Esophagus mucosa (tissue), 1 donor: ENCODE measurements at places on chromosomes 5 and 9.

GRCh38 chr5:115180165-115180709 is 10.5 kb upstream of the TRIM36 start:
- no peak for ATAC-seq

- ATAC-seq, result no peak
These were observed 124.9 kb downstream of the MRPS30 start for GRCh38 chr5:44933686-44934085.

DNA sequence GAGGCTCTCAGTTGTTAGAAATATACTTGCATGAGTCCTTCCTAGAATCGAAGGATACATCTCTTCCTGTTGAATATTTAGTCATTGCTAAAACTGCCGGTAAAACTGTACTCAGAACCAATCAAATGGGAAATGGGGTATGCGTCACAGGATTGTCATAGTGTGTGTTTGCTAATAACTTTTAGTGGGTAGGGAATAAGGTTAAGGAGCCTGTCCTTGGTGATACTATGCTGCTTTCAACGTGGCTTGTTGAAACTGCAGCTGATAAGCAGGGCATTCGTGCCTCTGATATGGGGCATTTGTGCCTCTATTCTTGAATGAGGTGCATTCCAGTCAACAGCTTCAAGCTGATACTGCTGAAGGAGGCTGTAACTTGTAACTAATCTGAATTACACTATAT is 26.6 kb downstream of the HABP4 start:
- ATAC-seq, result no peak

DNA sequence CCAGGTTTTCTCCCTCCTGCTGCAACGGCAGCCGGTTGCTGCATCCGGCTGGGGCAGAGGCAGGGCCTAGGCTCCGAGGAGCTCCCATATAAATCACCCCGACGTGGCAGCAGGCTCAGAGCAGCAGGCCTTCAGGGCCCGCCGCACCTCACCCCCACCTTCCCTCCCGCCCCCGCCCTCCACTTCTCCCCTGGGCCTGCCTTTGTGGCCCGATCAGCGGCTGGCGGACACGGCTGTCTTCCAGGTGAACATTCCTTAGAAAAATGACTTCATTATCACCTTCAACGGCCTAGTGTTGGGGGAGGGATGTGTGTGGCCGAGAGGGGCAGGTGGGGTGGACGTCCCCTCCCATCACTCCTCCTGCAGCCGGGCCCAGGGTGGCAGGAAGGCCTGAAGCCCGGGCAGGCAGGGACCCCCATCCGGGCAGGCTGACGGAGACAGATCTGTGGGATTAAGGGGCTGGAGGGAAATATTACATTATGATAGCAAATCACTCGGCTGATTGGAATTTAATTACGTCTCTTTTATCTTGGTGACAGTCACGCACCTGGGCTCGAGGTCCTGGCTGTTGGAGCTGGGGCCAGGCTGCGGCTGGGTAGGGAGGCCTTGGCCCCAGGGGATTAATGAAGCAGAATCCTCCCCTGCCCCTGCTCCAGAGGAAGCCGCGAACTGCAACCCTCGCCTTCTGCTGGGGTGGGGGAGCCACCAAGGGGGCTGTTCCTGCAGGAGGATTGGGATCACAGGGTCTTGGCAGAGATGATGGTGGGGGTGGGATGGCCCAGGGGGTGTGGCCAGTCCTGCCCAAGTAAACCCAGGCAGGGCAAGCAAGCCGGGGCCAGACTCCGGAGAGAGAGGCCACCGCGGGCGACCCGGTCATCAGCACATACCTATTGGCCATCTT is 38.4 kb upstream of the RXRA start:
- ATAC-seq, result no peak

DNA sequence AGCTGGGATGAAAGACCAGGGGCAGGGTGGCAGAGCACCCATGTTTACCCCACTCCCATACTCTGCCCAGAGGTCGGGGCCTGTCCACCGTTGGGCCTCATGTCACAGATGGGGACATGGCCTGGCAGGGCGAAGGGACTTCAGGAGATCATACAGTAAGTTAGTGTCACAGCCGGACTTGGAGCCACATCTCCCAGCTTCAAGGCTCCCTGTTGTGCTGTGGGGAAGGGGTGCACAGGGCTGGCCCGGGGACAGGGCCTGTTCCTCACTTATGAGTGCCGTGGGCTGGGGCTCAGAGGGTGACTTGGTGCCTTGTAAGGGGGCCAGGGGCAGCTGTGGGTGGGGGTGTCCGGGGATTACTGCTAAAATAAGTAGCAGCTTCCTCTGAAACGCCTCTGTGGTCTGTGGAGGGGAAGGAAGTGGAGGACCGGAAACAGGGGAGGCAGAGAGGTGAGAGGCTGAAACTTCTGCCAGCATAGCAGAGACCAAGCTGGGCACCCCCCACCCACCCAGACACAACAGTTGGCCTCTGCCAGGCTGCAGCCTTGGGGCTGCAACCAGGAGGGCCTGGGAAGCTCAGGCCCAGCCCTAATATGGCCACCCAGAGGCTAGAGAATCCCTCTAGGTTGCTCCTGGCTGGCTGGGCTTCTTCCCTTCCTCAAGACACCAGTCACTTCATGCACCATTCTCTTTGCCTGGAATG is 41.1 kb upstream of the NEK6 start:
- peak; percentile 52 for ATAC-seq

DNA sequence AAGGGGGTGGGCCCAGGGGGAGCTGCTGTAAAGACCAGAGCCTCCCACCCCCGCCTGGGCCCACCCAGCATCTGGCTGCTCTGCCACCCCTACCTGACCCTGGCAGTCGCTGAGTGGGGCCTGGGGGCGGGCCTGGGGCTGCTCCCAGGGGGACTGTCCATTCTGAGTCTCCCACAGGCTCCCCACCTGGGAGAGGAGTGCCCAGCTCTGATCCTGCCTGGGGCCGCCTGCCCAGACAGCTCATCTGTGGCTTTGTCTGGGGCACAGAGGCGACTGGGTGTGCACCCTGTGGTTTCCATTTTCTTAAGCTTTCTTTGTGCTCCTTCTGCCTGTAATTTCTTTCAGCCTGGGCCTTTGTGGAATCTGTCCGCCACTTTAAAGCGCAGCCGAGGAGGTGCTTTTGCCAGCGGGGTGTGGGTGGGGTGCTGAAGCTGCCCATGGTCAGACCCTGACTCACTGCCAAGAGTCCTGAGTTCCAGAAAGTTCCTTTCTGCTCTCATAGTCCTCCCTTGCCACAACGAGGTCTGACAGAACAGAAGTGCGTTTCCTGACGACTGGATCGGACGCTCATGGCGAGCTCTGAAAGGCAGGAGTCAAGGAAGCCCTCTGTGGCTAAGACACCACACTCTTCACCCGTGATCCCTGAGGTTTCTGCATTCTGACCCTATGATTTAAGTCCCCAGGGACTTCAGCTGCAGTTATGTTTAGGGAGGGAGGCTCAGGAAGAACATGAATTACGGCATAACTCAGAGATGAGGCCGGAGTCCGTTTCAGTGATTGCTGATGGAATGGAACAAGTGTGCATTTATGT is 225.0 kb downstream of the FANCC start:
- peak; percentile 74 for ATAC-seq

DNA sequence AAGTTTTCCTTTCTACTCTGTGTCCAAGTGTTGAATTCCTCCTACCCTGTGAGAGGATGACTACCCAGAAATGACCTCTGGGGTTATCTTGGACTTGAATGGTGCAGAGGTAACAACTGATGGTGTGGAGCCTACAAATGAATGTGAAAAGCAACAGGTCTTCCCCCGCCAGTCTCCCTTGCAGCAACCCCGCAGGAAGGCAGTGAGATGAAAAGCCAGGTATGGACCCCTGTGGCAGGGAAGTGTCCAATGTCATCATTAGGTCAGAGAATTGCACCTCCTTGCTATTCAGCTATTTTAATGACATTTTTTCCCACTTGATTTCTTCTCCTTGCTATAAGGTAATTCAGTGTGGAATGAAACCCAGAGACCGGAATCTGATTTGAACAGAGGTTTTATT is 58.5 kb downstream of the MAT2B start:
- no peak for ATAC-seq

- ATAC-seq, result peak; percentile 87
These were observed 80.1 kb upstream of the SH3PXD2B start for GRCh38 chr5:172534229-172535107.

- ATAC-seq, result no peak
These were observed 285.1 kb upstream of the DAP start for GRCh38 chr5:11046160-11046559.

GRCh38 chr9:127149010-127149409 is 26.6 kb upstream of the ANGPTL2 start:
- ATAC-seq, result no peak

DNA sequence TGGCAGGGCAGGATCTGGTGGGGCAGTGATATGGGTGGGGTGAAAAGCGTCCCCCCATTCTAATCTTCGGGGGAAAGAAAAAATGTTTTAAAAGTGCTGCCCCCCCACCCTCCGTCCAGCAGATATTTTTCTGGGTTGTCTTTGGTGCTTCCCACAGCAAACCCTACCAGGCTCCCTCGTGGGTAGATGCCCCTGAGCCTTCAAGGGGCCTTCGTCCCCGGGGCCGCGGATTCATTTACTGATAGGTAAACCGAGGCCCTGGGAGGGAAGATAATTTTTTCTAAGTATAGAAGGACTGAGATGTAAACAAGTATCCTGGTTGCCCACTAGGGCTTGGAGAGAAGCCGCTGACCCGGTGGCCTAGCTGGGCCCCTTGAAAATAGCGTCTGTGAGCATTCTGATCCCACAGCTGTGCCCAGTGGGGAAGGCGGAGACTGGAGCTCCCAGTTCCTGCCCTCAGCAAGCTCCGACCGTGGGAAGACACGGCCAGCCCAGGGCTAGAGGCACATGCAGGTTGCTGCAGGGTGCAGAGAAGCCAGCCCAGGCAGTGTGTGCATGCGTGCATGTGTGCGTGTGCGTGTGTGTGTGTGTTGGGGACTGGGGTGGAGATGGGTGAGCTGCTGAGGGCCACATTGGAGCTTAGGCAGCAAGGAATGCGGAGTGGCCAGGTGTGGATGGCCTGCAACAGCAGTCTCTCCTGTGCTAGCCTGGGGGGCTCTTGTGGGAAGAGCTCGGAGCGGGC is 6.0 kb upstream of the RXRA start:
- no peak for ATAC-seq

- no peak for ATAC-seq
These were observed 145.0 kb downstream of the PSAT1 start for GRCh38 chr9:78441822-78442431.

DNA sequence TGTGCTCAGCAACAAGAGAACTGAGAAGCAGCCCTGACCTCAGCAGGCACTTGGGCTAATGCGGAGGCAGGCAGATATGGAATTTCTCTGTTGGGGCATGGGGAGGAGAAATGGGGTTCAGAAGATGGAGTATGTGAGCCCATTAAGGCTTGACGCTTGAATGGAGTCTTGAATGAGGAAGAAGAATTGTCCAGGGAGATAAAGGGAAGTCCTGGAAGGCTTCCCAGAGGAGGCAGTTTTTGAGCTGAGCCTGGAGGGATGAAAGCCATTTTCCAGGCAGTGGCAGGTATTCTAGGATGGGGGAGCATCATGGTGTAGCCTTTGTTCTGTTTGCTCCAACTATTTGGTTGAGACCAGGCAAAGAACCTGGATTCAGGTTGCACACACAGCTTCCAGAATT is 34.5 kb downstream of the FGF18 start:
- ATAC-seq, result no peak

DNA sequence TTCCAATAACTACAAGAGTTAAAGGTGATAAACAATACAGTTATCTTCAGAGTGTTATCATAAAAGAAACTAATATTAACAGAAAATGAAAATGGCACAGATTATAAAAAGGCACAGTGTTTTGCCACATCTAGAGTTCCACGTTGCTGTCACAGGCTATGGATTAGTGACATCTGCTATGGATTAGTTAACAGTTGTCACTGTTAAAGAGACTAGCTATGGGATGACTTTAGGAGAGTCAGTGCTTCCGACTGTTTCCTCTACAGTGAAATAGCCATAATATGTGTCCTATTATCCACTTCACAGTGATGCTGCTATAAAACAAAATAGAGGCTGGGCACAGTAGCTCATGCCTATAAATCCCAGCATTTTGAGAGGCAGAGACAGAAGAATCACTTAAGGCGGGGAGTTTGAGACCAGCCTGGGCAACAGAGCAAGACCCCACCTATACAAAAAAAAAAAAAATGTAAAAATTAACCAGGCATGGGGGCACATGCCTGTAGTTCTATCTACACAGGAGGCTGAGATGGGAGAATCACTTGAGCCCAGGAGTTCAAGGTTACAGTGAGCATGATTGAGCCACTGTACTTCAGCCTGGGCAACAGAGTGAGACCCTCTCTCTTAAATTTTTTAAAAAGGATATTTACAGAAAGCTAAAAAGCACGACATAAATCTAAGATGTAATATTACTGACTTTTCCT is 19.7 kb downstream of the MAPKAP1 start:
- no peak for ATAC-seq

GRCh38 chr5:36300927-36301540 is 668 bp downstream of the RANBP3L start:
- ATAC-seq, result peak; percentile 28

DNA sequence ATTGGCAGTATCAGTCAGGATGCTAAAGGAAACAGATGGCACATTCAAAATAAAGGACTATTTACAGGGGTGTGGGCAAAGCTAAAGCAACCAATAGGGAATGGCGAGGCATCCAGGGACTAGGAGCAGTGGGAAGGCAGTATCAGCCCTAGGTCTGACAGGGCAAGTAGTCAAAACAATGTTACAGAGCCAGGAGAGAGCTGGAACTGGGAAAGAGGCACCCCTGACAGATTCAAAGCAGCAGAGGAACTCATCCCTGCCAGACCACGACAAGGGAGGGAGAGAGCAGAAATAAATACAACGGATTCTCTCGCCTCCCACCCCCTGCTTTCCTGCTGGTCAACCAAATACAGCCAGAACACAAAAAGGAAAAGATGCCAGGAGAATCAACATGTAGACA is 371.5 kb downstream of the NR2F1-AS1 start:
- no peak for ATAC-seq

GRCh38 chr5:106159616-106160015 is 1511.1 kb downstream of the EFNA5 start:
- no peak for ATAC-seq

DNA sequence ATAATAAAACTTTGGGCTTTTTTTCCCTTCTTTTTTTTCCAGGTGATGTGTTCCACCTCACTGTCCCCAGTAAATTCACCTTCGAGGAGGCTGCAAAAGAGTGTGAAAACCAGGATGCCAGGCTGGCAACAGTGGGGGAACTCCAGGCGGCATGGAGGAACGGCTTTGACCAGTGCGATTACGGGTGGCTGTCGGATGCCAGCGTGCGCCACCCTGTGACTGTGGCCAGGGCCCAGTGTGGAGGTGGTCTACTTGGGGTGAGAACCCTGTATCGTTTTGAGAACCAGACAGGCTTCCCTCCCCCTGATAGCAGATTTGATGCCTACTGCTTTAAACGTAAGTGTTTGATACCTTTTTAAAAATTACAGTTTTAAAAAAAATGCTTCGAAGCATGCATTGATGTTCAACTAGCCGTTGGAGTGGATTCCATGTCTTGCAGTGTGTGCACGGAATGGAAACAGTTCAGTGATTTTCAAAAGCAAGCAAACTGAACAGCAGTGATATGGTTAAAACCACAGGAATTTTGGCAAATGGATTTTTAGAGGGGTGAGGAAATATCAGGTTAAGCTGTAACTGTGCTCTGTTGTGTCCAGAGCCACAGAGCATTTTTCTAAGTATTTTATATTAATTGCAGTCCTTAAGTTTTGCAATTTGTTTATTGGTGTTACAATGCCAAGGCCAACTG is 40.7 kb downstream of the VCAN start:
- ATAC-seq, result no peak
